ENCODE measurements at places on chromosomes 2 and 18.

- no peak for ATAC-seq
These were observed 148.4 kb downstream of the FAM124B start for GRCh38 chr2:224253464-224253863.

DNA sequence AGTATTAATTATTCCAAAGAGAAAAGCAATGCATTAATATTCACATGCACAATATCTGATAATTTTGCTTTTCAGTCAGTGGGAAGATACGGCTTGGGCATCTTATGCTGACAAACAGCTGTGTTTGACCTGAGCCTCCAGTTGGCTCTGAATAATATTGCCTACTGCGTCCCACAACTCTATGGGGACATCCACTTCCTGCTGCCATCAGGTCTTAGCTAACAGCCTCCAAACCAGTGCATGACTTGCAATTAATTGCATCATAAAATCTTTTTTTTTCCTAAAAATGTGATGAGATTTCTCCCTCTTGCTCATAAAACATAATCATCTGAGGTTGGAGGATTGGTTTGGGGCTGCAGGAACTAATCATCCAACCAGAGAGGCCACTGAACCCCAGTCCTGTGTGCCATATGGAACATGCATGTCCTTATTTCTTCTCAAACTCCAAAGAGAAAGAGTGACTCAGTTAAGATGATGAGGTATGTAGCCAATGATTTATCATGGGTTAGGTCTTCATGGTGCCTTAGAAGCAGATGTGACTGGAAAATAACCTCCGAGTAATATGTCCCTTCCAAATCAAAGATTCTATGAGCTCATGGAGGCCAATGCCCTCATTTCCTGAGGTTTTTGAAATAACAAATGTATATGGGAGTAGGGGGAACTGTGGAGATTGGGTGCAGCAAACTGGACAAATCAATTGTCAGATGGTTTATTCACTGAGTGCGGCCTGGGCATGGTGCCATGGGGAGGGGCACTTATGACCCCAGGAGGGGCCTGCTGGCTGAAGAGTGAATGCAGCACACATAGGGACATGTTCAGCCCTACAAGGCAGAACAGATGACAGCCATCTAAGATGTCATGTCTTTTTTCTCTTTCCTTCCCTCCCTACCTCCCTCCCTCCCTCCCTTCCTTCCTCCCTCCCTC, 39.4 kb downstream of the EDAR start:
- no peak for ATAC-seq

DNA sequence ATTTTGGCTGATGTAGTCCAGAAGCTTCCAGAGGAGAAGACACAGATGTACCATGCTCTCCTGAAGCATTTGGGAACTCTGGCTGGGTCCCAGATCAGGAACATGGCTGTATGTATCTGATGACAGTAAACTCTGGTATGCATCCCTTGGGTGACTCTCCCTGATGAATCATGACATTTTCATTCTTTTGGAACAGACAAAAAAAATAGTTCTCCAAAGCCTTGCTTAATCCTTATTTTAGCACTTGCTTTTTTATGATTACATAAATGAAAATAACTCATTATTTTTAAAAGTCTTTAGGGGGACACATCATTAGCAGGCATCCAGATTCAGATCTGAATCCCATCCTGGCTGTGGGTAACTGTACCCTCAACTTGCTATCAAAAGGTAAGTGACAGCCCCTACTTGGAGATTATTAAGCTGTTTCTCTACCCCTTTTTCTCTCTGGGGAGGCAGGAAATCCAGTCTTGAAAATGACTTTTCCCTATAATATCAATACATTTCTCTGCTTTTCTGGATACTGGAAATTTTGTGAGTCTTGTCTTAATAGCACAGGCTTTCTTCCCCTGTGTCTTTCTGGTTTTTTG, 23.3 kb downstream of the AOX1 start:
- no peak for ATAC-seq

DNA sequence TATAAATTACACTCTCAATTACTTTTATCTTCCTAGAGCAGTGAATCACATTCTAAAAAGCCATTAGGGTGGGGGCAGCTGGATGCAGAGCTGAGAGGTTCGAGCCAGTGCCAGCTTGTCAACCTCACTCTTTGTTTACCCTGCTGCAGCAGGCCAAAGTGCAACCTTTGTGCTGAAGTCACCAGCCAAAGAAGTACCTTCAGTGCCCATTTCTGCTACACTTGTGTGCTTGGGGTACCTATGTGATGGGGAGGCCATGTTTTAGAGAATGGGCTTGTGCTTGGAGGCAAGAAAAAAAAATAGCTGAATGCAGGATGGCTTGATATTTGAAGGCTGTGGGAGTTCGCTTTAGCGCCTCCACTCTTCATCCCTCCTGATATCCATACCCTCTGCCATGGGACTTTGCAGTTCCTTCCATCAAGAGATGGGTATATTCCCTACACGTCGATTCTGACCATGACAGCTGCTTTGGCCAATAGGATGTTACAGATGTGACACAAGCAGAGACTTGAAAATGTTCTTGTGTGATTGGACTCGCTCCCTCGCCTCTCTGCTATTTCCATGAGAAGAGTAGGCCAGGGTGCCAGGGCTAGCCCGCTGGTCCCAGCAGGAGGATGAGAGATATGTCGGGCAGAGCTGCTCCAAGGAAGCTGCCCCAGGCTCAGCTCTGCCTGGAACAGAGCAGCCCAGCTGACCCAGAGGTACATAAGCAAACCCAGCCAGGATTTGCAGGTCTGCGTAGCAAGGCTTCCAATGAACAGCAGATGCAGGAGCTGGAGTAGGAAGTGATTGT, 12.7 kb upstream of the FZD5 start:
- no peak for ATAC-seq

GRCh38 chr2:141075753-141076152, 1055.1 kb downstream of the LRP1B start:
- no peak for ATAC-seq

DNA sequence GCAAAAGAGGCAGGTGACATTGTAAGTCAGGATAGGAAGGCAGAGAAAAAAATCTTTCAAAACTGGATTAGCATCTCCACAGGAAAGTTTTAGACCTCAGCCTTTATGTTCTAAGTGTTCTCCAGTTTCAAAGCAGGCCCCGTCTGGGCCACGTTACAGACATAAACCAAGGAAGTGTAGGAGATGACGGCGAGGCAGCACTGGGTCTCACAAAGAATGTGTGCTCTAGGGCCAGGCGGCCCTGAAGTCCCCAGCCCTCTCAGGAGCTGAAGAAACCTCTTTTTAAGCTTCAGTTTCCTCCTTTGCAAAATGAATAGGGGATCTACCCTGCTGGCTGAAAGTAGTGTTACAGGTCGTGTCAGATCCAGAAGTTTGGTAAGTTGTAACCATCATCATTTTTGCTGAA, 81.7 kb downstream of the SPRED2 start:
- ATAC-seq = no peak

DNA sequence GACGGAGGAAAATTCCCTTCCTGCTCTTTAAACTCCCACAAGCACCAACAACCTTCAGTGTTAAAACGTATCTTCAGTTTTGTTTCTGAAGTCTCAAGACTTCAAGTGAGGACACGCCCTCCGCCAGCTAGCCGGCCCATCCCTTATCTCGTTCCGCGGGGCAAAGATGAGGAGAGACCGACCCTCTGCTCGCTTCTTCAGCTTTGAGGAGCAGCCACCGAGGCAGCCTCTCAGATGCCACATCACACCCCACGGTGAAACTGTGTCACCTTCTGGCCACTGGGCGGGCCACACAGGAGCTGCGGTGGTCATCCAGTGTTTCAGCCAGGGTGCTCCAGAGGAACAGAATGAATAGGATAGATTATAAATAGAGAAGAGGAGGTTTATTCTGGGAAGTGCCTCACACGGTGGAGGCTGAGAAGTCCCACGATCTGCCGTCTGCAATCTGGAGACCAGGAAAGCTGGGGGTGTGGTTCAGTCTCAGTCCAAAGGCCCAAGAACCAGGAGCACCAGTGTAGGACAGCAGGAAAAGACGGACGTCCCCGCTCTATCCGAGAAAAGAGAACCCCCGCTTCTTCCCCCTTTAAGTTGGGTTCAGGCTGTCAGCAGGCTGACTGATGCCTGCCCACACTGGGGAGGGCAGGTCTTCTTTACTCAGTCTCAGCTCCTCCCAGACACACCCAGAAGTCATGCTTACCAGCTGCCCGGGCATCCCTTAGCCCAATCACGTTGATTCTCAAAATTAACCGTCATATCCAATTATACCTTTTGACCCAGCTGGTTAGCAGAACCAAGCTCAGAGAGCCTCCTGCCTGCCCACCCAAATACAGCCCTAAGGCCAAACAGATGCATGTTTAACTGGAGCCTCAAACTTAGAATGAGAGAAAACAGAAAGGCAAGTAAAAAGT, 399.7 kb upstream of the ID2 start:
- ATAC-seq = peak; percentile 82

- ATAC-seq = no peak
These were observed 15.2 kb upstream of the BOLA3 start for GRCh38 chr2:74162951-74163350.

- peak; percentile 25 for ATAC-seq
These were observed 575 bp downstream of the TMEM150A start for GRCh38 chr2:85601771-85602475.

DNA sequence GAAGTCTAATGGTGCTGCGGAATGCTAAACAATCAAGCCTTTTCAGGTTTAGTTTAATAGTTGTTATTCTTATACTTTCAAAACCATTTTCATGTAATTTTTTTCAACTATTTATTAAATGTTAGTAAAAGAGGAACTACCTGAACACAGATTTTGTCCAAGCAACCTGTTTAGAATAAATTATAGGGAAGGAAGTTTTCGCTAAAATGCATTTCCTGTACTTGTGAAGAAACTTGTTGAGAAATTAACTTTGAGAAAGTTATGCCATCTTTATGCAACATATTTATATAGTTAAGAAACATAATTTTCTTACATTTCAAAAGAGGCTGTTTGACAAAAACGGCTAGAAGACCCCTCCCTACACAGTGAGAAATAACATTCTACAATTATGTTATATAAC, 16.6 kb downstream of the MAP4K4 start:
- ATAC-seq = no peak

DNA sequence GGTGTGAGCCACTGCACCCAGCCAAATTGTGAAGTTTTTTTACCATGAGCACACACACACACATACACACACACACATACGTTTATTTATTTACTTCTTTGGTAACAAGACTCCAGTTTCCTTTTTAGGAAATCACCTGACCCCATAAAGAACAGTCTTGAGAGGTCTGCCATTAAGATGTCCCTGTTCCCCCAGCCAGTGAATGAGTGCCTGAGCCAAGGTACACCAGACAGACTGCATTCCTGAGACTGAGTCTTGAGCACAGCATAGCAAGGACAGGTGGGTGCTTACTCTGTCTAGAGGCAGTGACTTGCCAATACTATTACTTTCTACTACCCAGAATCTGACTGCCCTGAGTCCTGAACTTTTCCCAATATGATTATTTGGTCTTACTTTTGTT, 167.2 kb upstream of the SATB2 start:
- no peak for ATAC-seq
